D341Med (cell line): ENCODE measurements at places on chromosomes 6 and 20.

- DNase-seq = no peak
Observed at GRCh38 chr6:42942444-42942843, 13.2 kb downstream of the CNPY3 start.

GRCh38 chr20:41697861-41698559, 79.8 kb upstream of the CHD6 start:
- peak; percentile 53 for DNase-seq

GRCh38 chr20:7770046-7770445, 170.2 kb downstream of the HAO1 start:
- no peak for DNase-seq

DNA sequence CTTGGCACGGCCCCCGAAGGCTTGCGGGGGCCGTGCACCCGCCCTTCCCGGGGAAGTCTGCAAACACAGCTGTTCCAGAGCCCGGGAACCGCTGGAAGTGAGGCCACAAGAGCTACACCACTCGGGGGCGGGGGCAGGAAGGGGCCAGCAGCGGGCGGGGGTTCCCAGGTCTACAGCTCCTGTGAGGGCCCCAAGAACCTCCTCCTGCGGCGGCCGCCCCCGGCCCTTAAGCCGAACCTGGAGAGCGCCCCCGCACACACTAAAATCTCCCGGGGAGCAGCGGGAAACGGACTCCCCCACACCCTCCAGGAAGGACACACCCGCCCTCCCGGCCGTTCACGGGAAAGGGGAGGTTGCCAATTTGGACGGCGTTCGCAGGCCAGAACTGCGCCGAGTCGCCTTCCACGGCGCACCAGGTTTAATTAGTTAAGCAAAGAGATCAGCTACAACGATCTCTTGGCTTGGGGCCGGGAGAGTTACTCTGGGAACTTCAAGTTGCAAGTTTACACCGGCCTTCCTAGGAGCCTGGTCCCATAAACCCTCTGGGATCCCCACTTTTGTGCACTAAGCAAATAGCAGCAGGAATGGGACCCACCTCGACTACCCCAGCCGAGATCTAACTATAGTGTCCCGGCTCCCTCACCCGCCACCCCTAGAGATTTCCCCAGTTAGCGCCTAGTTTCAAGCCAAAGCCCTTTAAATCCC, 1.7 kb downstream of the JAG1 start:
- peak; percentile 40 for DNase-seq

- DNase-seq = peak; percentile 33
Observed at GRCh38 chr6:90610301-90610750, 23.5 kb upstream of the MAP3K7 start.

DNA sequence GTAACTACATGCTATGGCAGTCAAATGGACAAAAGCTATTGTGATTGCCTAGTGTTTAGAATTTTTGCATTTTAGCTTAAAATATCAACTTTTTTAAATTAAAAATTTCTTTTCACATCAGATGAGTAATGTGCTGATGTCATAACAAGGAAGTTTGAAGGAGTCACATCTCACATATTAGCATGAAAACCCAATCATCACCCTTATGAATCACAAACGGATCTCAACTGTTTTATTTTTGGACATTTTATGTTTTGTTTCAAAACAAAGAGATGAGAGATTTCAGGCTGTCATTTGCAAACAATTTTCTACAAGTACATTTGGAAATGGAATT, 53.6 kb upstream of the TRERF1 start:
- DNase-seq = no peak

GRCh38 chr20:59733351-59733750, 129.0 kb downstream of the PHACTR3 start:
- no peak for DNase-seq

GRCh38 chr20:52754366-52754765, 217.8 kb upstream of the TSHZ2 start:
- no peak for DNase-seq

GRCh38 chr6:3137057-3137777, 18.7 kb downstream of the BPHL start:
- no peak for DNase-seq

DNA sequence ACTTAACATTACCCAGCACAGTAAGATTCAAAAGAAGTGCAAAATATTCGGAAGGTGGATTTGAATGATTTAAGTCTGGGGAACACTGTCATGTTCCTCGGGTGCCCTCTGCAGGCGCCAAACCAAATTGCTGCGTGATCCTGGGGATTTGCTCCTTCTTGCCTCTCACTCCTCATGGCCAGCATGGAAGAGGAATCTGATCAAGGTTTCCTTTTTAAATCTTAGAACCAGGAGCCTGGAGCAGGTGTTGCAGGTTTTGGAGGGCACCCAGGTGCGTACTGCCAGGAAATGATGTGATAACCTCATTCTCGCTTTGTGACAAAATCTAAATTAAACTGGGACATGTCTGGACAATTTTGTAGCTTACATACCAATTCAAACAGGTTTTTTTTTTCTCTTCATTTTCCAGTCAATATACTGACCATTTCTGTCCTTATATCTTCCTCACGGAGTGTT, 8.1 kb upstream of the PFDN4 start:
- peak; percentile 74 for DNase-seq

- no peak for DNase-seq
Observed at GRCh38 chr20:63073738-63074065, 66.9 kb upstream of the BHLHE23 start.

DNA sequence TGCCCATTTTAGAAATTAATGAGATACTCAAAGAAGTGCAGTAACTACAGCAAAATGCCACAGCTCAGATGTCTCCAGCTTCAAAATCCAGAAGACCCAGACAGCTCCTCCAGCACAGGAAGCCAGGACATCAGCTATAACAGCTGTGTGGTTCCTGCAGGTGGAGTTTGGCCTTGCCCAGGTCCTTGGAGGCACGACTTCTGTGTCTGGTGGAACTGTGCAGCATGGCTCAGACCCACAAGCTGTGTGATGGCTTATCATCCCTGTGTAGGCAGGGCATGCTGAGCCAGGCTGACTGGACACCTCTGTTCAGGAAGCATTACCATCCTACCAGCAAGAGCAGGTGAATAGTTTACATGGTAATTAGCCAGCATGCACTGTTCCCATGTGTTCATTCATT, 26.5 kb upstream of the CD93 start:
- DNase-seq = no peak

DNA sequence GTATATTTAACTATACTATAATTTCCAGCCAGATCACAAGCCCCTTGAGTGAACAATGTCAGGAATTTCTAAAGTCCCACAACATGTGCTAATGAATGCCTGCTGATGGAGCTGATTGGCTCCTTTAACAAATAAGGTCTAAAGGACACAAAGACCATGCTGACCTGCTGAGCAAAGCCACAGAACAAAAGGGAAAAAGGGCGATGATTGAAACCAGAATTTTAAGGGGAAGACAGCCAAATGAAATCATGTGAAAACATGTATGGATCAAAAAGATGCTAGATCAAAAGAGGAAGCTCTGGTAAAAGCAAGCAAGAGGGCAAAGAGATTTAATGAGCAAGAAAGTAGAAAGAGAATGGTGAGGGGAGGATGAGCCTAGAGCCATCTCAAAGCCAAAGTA, 105.6 kb downstream of the DCDC2 start:
- DNase-seq = no peak

DNA sequence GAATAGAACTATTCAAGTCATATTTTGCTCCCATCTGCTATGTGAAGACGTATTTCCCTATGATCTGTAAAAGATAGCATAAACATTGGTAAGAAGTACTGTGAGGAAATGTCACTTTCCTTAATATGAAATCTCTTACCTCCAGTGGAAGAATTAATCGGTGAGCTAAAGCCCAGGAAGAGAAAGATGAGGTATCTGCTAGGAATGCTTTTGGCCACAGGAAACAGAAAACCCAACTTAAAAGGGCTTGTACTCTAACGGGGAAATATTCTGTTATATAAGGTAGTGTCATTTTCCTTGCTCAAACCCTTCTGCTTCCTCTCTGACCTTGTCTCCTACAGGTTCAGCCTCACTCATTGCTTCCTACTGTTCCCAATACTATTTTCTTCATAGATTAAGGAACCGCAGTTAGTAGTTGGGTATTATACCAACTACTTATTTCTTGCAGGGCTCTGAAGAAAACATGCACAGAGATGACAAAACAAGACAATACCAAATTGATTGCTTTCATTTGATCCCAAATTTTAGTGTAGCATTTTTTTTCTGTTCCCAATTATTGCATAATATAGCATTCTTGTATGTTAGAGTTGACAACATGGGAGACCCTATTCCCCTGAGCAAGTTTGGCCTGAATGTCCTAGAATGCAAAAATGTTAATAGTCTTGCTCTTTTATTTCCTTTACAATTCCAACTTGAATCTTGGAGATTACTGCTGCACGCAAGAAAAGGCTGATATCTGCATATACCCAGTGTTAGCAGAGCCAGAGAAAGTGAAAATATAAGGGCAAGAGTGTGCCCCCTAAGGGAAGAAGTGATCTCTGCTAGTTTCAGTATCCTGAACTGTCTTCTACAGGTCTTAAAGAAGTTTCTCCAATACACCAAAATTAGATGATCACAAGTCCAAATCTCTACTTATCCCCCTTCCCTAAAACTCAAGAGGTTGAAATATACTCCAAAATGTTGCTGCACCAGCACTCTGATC, 65.3 kb downstream of the AFG1L start:
- no peak for DNase-seq

DNA sequence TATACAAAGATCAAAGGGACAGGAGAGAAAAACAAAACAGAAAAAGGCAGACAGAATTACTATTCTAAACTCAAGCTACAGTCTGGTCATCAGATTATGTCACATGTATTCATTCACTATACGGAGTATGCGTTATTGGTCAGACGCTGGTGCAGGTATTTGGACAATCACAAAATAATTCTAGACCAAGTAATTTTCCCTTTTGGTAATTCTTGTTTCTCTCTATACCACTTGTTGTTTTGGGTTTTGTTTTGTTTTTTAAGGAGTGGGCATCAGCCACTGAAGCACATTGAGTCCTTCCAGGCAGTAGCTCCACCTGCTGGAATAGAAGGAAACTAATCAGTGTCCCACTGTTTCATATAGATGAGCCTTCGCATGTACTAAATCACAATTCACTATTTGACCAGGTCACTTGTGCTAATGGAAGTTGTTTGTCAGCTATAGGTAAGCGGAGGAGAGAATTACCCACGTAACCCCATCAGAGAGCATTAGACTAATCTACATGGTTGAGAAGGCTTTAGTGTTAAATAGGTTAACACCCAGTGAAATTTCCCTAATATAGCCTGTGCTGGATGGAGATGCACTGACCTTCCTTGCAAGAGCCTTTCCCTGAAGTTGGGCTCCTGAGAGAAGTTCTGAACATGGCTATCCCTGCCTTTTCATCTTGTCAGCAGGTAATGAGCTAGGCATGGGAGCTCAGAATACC, 77.9 kb downstream of the TNFAIP3 start:
- DNase-seq = no peak

DNA sequence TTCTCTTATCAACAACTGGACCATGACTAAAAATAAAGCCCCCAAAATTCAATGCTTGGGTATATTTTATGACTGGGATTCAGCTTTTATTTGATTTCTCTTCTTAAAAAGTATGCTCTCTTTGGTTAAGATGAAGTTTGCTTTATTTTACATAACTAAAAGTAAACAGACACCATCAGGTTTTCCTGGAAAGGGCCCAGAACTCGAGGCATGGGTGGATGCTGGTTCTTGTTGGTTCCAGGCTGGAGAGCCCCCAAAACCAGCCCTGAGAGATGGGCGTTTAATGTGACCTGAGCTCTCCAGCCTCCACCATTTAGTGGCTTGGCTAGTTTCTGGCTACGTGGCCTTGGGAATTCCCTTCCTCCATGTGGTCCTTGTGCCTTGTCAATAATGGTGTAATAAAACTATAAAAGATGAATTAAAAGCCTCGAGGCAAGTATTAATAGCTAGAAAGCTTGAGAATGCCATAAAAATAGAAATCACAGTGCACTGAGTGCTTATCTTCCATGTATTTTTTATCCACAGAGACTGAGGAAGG, 34.1 kb downstream of the BANF2 start:
- no peak for DNase-seq

GRCh38 chr6:75935473-75935793, 137.0 kb downstream of the IMPG1 start:
- DNase-seq = no peak

DNA sequence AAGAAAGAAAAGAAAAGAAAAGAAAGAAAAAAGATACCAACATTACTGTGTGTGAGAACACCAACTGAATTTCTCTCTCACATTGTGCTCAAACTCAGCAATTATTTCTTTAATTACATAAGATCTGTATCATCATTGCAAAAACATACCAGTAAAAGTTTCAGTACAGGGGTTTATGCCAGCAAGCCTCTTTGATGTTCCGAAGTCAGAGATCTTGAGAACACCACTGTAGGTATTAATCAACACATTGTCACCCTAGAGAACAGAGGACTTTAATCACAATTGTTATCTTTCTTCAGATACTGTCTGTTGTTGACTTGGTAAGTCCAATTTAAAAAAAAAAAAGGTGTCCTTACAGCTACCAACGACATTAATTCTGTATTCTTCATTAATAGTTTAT, 60.9 kb upstream of the MAP7 start:
- no peak for DNase-seq

GRCh38 chr6:163857421-163857820, 442.9 kb downstream of the QKI start:
- DNase-seq = no peak

DNA sequence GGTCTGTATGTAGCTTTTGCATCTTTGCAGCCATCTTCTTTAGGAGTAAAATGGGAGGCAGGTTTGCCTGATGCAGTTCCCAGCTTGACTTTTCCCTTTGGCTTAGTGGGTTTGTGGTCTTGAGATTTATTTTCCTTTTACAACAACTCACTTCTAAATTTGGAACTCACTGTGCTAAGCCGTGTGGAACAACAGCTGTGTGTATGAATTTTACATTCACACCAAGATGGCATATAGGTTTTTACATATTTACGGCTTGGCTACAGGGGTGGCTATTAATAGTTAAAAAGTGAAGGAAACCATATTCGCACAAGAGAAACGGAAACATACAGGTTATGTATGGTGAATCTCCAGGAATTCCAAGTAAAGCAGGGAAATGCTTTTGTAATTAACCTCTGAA, 2.5 kb downstream of the TTLL2 start:
- no peak for DNase-seq

DNA sequence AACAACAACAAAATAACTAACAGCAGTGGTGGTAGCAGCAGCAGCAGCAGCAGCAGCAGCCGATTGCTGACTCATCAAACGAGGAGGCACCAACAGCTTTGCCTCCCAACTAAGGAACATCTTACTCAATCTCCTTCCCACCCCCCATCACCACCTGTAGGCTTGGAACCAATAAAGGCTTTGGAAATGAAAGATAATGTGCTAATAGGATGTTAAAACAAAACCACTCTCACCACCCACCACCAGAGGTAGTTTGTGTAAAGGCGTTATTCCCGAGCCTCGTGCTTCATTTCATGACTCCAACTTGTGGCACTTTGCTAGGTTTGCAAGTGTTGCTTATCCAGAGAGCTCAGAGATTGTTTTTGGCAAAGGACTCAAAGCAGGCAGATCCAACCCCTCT, 346.5 kb downstream of the CD83 start:
- no peak for DNase-seq
